A549 treated with dexamethasone at 1 μM for 4 hours (cell line): ENCODE measurements at places on chromosomes 12 and 14. TPM values are rescaled to one million over a fixed set of nuclear protein-coding genes. Genes with fewer than 3 reads are reported as not detected.

Gene AKAP6
- 0.29 to 0.70 TPM (median 0.41 TPM) in 5 replicates for total RNA-seq

Gene SLCO1C1
- not detected in 5 replicates for total RNA-seq

Gene TMEM30B
- 0.18 to 0.42 TPM (median 0.30 TPM) in 5 replicates for total RNA-seq

Gene OR4E2
- not detected in 5 replicates for total RNA-seq

Gene TBX5
- total RNA-seq, result not detected in 5 replicates

Gene ARHGAP9
- total RNA-seq, result 0.33 to 0.72 TPM (median 0.43 TPM) in 5 replicates

Gene ITPK1
- 48.4 to 66.8 TPM (median 65.1 TPM) in 5 replicates for total RNA-seq
